Placental pericyte (primary cell): ENCODE measurements at places on chromosomes 6 and 20. TPM values are rescaled to one million over a fixed set of nuclear protein-coding genes. Genes with fewer than 3 reads are reported as not detected.

VNN1 gene
- 0.57 and 0.88 TPM in 2 replicates for total RNA-seq

SHLD1 gene
- 0.86 and 2.8 TPM in 2 replicates for total RNA-seq

SLC17A2 gene
- total RNA-seq, result not detected in 2 replicates

WFDC5 gene
- not detected in 2 replicates for total RNA-seq

HCRTR2 gene
- not detected in 2 replicates for total RNA-seq

RBL1 gene
- 4.6 and 21.6 TPM in 2 replicates for total RNA-seq

EBF4 gene
- 1.0 and 1.1 TPM in 2 replicates for total RNA-seq

COL9A3 gene
- 0.43 TPM in 1 of 2 replicates, not detected in the other for total RNA-seq

TNFRSF6B gene
- total RNA-seq, result 3.9 and 35.9 TPM in 2 replicates

VSTM2L gene
- total RNA-seq, result 0.22 and 0.57 TPM in 2 replicates

CYB5R4 gene
- total RNA-seq, result 5.3 and 7.6 TPM in 2 replicates

PKIB gene
- 45.0 and 45.7 TPM in 2 replicates for total RNA-seq

KIFC1 gene
- total RNA-seq, result 1.1 and 68.3 TPM in 2 replicates

EFCAB8 gene
- total RNA-seq, result under 0.01 and 0.14 TPM in 2 replicates

ZGPAT gene
- total RNA-seq, result 20.6 and 24.9 TPM in 2 replicates

RSPH4A gene
- 0.22 and 0.43 TPM in 2 replicates for total RNA-seq

TUBB2A gene
- 20.4 and 171 TPM in 2 replicates for total RNA-seq

POU3F2 gene
- total RNA-seq, result not detected in 2 replicates

TCF15 gene
- not detected in 2 replicates for total RNA-seq

EYA4 gene
- 0.22 and 0.57 TPM in 2 replicates for total RNA-seq

SLPI gene
- not detected in 2 replicates for total RNA-seq

ZNF831 gene
- not detected in 2 replicates for total RNA-seq

VSX1 gene
- not detected in 2 replicates for total RNA-seq

PRDM13 gene
- not detected in 2 replicates for total RNA-seq

ESR1 gene
- under 0.01 and 1.0 TPM in 2 replicates for total RNA-seq

PSORS1C1 gene
- 1.3 and 2.3 TPM in 2 replicates for total RNA-seq

ADGRG6 gene
- 11.4 and 35.4 TPM in 2 replicates for total RNA-seq

NTSR1 gene
- total RNA-seq, result 0.22 and 29.8 TPM in 2 replicates

SDCBP2 gene
- total RNA-seq, result 0.43 and 2.2 TPM in 2 replicates

MUC21 gene
- not detected in 2 replicates for total RNA-seq

SIRPB2 gene
- not detected in 2 replicates for total RNA-seq

HLA-DOA gene
- total RNA-seq, result not detected in 2 replicates

TCP11 gene
- 0.66 and 0.72 TPM in 2 replicates for total RNA-seq

MYBL2 gene
- 1.3 and 34.4 TPM in 2 replicates for total RNA-seq

NKX2-4 gene
- total RNA-seq, result not detected in 2 replicates

RGS17 gene
- 4.6 and 12.7 TPM in 2 replicates for total RNA-seq

MLIP gene
- total RNA-seq, result 0.44 TPM in 1 of 2 replicates, not detected in the other

OR2H1 gene
- not detected in 2 replicates for total RNA-seq

CST5 gene
- not detected in 2 replicates for total RNA-seq

TREM1 gene
- 0.29 and 0.44 TPM in 2 replicates for total RNA-seq

PROKR2 gene
- not detected in 2 replicates for total RNA-seq

CTCFL gene
- under 0.01 TPM in 1 of 2 replicates, not detected in the other for total RNA-seq

CDH26 gene
- total RNA-seq, result not detected in 2 replicates

SEL1L2 gene
- not detected in 2 replicates for total RNA-seq

ZNF391 gene
- total RNA-seq, result under 0.01 and 0.14 TPM in 2 replicates

SLC35B2 gene
- 88.8 and 116 TPM in 2 replicates for total RNA-seq

ZSWIM1 gene
- 8.1 and 14.0 TPM in 2 replicates for total RNA-seq

HDGFL1 gene
- not detected in 2 replicates for total RNA-seq
